Calu3 (cell line): ENCODE measurements at places on chromosomes 7 and 10. TPM values are rescaled to one million over a fixed set of nuclear protein-coding genes. Genes with fewer than 3 reads are reported as not detected.

GPC2 gene
- 3.2 and 3.6 TPM in 2 replicates for total RNA-seq

ELN gene
- total RNA-seq: 0.39 and 0.42 TPM in 2 replicates

CDH23 gene
- total RNA-seq: 0.07 and 0.12 TPM in 2 replicates

PNLIPRP2 gene
- not detected in 2 replicates for total RNA-seq

ERVW-1 gene
- total RNA-seq: not detected in 2 replicates

TMEM72 gene
- total RNA-seq: not detected in 2 replicates

NPFFR1 gene
- total RNA-seq: 0.20 and 0.24 TPM in 2 replicates

MYPN gene
- total RNA-seq: 0.38 and 0.56 TPM in 2 replicates

ZPBP gene
- not detected in 2 replicates for total RNA-seq

CCL24 gene
- total RNA-seq: 0.68 TPM in 1 of 2 replicates, not detected in the other

ITIH5 gene
- total RNA-seq: 2.0 and 5.2 TPM in 2 replicates

GTF2IRD2 gene
- total RNA-seq: 5.8 and 9.0 TPM in 2 replicates

OR2F1 gene
- not detected in 2 replicates for total RNA-seq

ARHGEF35 gene
- total RNA-seq: 11.8 and 13.7 TPM in 2 replicates

RNF32 gene
- 1.6 and 3.2 TPM in 2 replicates for total RNA-seq

SPAG6 gene
- total RNA-seq: not detected in 2 replicates

GRM8 gene
- 0.24 and 0.40 TPM in 2 replicates for total RNA-seq

NUTM2D gene
- total RNA-seq: 2.4 and 3.8 TPM in 2 replicates

STRIP2 gene
- 10.1 and 13.2 TPM in 2 replicates for total RNA-seq

CNTNAP2 gene
- total RNA-seq: 0.29 and 1.1 TPM in 2 replicates

CRYGN gene
- not detected in 2 replicates for total RNA-seq

GNGT1 gene
- not detected in 2 replicates for total RNA-seq
